Stimulated activated CD8-positive, alpha-beta memory T cell treated with anti-CD3 and anti-CD28 coated beads, Interleukin-15, amount 100 ng/mL, for 24 hours (primary cell): ENCODE measurements at places on chromosomes 7 and 10.

- DNase-seq = no peak
Observed at GRCh38 chr10:8616166-8616565, 561.7 kb downstream of the GATA3 start.

- DNase-seq = no peak
Observed at GRCh38 chr10:11147722-11148121, 130.1 kb downstream of the CELF2 start.

- DNase-seq = no peak
Observed at GRCh38 chr10:91636892-91637291, 4.0 kb upstream of the PPP1R3C start.

DNA sequence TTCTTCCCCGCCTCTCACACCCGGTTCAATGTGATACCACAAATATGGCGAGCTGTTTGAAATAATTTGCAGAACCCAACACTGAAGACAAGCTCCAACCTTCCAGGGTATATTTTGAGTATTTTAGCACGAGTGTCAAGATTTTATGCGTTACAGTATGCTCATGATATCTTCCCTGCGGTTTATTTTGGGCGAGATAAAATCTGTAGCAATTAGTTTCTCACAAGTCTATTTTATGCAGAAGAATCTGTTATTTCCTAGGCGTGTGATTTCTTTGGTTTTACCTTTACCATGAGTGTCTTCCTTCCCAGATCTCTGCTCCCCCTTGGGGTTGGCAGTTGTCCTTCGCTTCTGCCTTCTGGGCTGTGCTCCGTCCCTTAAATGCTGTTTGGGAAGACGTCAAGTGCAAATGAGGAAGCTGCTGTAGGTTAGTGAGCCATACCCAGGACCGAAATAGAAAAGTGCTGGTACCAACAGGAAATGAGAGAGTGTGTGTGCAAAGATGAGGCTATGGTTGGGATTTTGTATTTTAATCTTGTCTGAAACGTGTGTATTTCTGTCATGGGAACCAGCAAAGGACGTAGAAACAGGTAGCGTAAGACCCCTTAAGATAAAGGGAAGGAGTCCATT lies 299.8 kb downstream of the KLF6 start:
- no peak for DNase-seq

DNA sequence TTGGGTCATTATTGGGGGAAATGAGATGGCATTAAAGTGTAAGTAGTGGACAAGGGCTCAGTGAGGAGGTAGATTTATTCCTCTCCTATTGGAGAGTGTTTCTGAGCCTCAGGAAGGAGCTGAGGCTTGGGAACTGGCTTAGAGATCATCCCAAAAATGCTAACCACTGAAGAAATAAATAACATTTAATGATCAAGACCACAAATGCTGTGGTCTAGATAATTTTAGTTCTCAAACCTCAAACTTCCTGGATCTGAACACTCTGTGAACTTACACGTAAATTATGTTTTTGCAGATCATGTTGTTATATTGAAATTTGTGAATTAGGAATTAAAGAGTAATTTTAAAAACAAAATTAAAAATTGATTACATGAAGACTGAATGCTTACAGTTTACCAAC lies 27.3 kb downstream of the MDFIC start:
- no peak for DNase-seq

DNA sequence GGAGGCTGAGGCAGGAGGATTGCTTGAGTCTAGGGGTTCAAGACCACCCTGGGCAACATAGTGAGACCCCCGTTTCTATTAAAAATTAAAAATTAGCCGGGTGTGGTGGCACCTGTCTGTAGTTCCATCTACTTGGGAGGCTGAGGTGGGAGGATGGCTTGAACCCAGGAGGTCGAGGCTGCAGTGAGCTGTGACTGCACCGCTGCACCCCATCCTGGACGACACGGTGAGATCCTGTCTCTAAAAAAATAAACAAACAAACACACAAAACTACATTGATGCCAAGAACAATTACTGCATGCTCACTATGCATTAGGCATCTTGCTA lies 761 bp upstream of the CHST12 start:
- no peak for DNase-seq

DNA sequence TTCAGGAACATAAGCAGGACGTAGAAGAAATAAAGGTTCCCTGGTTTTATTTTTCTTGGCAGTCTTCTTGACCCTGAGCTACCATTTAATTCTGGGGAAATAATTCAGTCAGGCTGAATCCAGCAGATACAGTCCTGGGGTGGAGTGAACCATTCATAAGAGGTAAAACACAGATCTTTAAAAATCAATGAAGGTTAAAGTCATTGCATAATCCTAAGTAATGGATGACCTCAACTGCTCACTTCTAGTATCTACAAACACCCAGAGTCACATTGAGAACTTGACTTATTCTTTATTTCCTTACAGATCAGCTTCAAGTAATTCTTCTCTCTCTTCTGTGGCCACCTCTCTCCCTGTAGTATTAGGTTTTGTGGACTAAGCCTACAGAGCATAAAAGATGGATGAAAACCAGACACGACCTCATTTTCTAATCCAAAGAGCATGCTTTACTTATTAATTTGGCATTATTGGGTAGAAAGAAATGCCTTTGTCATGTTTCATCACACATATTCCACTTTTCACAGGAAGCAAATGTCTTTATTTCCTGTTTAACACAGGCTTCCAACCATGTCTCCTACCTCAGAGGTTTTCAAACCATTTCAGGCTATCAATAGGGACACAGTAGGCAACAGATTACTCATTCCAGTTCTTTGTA lies 182.3 kb upstream of the IMMP2L start:
- no peak for DNase-seq

DNA sequence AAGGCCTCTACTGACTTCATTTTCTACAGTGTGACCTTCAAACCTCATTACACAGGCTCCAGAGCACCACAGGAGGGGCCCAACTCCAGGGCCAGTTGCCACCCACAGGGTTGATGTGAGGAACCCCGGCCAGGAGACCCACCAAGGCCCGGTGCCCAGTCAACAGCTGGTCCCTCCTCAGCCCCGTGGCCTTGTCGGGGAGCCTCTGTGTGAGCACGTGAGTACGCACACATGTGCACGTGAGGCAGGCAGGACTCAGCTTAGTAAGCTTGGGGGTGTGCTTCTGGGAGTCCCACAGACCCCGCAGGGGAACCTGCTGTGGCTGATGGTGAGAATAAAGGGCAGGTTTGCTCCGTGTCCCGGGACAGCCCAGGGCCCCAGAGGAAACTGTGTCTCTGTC lies 104.5 kb downstream of the VIPR2 start:
- no peak for DNase-seq

GRCh38 chr7:70919481-70920073 lies 212.4 kb upstream of the GALNT17 start:
- DNase-seq = no peak

DNA sequence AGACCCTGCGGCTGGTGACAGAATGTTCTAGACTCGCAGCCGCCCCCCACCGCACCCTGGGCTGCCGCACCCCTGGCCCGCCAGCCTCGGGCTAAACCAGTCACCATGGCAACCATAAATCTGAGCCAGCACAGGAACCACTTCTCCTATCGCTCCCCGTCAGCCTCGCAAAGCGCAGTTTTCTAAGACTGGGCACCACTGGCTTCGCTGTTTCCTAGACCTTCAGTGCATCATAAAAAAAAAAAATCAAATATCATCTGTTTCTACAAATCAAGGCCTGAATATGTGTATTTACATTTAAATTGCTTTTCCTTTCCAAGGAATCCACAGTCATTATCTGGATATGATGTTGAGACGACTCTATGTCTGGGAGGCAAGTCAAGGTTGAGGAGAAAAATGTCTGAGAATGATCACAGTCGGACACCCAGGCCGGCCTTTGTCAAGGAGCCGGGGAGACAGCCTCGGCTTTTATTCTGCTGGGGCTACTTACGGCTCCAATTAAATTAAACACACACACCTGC lies 99.9 kb downstream of the PTPRN2 start:
- no peak for DNase-seq
